Omental fat pad (tissue), 4 donors: ENCODE measurements at places on chromosomes 16 and 17. TPM values are rescaled to one million over a fixed set of nuclear protein-coding genes. Genes with fewer than 3 reads are reported as not detected.

Gene CNTNAP4
- total RNA-seq, result not detected

DNA sequence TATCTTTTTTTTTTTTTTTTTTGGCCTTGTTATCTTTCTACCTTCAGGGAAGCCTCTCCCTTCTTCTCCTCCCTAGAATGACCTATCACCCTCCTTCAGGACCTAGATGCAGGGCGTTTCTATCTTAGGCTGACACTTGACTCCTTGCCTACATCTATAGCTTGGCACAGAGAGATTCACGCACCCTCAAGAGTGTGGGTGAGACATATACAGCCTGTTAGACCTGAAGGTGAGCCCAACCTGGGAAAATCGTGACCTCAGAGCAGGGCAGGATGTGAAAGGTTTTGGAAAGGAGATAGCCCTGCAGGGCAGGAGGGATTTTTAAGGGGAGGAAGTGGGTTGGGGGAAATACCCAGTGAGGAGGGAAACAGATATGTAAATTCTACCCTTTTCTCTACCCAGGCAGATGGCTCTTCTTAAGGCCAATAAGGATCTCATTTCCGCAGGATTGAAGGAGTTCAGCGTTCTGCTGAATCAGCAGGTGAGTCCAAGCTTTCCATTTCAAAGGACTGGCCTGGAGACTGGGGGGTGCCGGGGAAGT lies at the start of gene AHSP:
Gene AHSP, plus strand, starts transcription at position 167 of the 541 bp plus-strand sequence. Its CDS starts 240 bp downstream, at position 407.
- no peak for DNase-seq

DNA sequence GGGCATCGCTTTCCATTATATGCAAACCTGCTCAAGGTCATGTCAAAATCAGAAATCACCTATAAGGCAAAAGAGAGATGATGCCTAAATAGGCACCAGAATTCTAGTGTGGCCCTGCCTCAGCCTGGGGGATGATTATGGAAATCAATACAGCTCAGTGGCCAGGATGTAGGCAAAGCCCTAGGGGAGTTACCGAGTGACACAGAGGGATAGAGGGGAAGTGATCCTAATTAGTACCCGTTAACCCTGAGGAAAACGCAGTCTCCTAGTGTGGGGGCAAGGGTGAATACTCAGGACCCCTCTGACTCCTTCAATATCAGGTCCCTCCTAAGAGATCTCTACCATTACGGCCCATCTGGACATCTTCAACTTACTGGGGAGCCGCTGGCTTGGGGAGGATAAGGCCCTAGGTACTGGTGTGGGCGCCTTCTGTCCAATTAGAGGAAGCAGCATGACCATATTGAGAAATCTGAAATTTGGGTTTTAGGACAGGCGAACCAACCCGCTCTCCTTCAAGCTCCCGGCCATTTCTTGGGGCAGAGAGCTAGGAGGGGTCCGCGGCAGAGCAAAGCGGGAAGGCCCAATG lies 725 bp downstream of the NT5C3B start:
- DNase-seq, result no peak

Gene SCARF1
- 43.0 TPM for total RNA-seq

GRCh38 chr16:78177218-78177617 lies 77.8 kb downstream of the WWOX start:
- no peak for DNase-seq

DNA sequence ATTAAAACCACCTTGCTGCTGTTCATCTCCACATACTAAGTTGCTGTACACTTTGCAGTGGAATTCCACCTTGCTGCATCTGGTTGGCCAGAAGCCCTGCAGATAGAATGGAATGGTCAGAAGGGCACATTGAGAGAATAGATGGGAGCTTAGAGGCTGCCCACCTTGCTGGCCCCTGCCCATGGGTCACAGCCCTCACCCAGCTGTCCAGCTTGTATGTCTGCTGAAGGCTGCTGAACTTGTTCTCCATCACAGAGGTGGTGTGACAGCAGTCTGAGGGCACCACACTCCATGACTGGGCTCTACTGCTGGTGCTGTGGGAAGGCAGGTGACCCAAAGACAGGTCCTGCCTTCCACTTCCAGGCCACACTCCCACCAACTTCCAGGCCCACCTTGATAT lies 1755.4 kb downstream of the TP53TG3F start:
- DNase-seq, result no peak

Gene NPIPA8
- 15.8 TPM for total RNA-seq

DNA sequence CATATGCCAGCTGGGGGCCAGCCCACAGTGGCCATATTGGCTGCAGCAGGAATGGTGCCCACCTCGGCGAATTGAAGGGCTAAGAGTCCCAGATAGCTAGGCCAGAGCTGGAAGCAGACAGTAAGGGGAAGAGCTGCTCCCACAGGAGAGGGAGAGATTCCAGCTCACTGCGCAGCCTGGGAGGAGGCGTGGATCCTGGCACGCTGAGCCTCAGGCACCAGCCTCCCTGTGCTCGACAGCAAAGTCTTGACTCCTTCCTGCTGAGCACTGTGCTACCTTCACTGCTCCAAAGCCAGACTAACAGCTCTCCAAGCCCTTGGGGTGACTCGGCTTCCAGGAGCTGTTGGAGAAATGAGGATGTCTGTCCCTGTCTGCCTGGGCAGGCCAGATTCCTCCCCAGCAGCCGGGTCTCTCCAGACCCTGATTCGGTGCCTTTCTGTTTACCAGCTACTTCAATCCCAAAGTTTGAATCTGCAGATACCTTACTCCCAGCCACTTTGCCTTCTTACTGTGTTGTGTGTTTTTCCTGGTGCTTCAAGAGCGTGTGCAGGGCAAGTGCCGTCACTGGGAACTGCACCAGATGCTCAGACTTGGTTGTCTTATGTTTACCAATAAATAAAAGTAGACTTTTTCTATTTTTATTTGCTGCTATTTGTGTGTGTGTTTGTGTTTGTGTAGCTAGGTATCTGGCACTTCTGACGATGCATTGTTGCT lies 9.1 kb downstream of the CBX2 start:
- no peak for DNase-seq

DNA sequence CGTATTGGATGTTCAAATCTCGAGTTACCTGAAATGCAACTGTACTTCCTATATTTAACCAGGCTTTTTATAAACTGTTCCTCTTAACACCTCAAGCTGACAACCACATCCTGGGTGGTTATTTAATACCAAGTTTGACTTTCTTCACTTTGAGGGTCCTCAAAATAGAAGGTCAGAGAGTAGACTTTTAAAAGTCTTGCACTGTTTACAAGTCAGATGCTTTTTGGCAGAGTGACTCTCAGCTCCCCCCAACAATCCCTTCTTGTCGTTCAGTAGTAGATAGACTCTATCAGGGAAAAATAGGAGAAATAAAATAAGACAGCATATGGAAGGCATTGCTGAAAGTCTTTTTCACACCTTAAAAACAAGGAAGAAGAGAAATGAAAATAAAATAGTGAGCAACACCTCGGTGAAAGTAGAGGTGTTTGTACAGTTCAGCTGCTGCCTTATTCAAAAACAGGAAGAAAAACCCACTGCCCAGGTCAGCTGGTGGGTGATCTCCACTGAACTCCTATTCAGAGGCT lies 650.4 kb downstream of the WWOX start:
- DNase-seq, result no peak

GRCh38 chr16:89289428-89290395 lies 72.2 kb downstream of the ZNF778 start:
- no peak for DNase-seq

Gene C16orf46
- not detected for total RNA-seq

Gene CDRT4
- total RNA-seq, result 1.3 TPM

GRCh38 chr17:39828443-39828842 lies 35.7 kb downstream of the IKZF3 start:
- no peak for DNase-seq

Gene MRPL28
- 53.3 TPM for total RNA-seq

DNA sequence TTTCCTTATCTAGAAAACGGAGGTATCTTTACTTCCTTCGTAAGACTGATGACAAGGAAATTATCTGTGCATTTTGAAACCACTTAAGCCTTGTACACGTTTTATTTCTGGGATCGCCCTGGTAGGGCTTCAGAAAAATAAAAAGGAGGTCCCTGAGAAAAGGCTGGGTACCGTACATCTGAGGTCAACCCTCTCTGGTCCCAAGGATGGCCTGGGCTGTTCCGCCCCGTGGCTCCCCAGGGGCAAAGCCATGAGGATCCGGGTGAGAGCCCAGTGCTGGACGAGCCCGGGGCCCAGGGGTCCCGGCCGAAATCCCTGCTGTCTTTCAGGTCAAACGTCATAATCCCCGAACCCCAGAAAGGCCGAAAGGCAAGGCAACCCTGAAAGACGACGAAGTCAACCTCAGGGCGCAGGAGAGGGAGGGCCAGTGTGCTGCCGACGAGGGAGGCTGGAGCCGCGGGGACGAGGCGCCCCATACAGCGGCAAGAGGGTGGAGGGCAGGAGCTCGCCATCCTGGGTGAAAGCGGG lies 656 bp upstream of the FUS start:
- no peak for DNase-seq

GRCh38 chr17:22717211-22717610 lies 1024.9 kb downstream of the KCNJ18 start:
- no peak for DNase-seq

DNA sequence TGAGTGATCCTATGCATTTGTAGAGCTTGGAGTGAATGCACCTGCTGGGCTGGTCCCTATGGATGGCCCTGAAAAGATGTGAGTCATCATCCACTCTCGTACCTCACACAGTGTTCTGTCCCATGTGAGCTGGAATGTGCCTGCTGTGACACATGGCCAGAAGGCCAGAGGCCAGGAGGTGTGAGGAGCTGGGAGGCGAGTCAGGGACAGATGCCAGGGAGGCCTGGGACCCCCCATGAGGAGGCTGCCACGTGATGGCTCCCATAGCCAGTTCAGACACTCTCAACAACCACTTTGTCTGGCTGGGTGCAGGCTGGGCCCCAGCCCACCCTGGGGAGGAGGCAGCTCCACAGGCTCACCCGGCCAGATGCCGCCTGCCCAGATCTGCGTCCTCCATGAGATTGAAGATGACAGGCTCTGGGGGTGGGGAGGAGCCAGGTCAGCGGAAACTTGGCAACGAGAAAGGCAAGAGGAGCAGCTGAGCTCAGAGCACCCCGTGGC lies 168.8 kb downstream of the C16orf78 start:
- no peak for DNase-seq
